ENCODE measurements at places on chromosomes 5 and 9.

DNA sequence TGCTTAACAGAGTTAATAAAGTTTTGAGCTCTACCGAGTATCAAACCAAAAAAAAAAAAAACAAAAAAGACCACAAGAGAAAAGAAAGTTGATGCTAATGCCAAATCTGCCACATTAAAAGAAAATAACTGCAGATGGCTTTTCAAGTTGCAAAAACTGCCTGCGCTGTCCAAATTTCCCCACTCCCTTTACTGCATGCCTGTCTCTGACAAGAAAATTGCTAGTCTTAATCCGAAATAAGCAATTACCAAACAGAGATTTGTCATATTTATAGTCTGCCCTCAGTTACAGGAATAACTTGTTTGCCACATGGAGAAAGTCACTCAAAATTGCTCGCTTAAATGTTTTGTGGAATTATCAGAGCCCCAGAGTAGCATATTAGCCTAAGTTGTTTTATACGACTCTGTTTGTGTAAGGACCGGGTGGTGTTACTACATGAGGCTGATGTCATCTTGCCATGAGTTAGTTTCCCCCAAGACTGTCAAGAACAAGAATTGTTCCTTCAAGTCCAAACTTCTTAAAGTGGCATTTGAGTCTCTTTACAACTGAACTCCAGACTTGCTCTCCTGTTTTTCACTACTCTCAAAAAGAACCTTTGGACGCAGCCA, 160.9 kb downstream of the CEP120 start:
- no peak for DNase-seq

DNA sequence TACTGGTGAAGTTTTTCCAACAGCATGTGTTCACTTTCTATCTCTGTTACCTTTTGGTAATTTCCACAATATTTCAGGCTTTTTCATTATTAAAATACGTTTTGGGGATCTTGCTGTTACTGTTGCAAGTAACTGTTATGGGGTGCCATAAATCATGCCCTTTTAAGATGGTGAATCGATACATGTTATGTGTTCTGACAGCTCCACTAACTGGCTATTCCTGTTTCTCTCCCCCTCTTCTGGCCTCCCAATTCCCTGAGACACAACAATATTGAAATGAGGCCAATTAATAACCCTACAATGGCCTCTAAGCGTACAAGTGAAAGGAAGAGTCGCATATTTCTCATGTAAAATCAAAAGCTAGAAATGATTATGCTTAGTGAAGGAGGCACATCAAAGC, 13.1 kb upstream of the MSH3 start:
- DNase-seq = no peak

DNA sequence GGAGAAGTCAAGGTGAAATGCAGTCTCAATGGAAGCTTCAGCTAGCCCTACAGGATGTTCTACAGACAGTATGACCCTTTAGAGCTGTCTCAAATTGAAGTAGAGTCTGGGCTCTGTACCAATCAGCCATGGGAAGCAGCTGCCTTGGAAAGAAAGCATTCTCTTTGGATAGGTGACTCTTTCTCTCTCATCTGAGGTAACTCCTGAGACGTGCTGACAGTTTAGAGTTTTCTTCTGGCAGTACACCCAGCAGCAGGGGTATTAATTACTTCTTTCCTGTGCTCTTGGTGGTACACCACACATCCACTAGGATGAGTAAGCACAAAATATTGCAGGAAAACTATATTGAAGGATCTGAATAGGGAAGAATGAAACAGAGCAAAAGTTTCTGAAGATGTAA, 329.6 kb upstream of the RGMB start:
- DNase-seq = no peak

DNA sequence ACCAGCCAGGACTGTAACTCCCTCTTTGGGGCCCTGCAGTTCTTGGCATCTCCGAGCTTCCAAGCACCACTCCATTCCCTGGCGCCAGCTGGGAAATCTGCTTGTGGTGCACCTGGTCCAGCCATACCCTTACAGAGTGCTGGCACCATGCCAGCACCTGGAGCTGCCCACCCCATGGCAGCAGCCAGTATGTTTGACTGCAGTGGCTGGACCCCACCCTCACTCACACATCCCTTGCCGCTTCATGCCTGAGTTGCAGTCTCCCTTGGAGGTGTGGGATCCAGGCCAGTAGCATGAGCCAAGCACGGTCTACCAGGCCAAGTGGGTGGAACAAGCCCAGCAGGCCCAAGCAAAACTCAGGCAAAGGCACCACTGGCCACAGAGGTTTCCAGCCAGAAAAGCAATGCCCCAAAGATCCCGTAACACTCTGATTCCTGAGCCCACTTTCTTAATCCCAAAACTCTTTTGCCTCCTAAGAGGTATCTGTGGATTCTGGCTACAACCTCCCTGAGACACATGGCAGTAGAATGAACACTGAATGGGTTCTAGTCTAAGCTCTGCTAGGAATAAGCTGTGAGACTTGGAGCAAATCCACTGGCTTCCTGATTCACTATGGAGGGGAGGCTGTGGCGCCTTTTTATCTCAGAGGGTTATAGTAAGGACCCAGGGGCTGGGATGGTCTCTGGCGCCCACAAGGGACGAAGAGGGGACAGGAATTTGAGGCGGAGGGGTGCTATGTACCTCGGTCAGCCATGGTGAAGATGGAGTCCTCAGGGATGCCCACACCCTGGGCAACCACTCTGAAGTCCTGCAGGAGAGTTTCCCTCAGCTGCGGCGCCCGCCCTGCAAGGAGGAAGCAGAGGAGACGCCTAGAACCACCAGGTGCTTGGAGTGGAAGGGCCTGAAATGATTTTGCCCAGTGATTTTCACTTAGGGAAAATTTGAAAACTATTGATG, 5.6 kb downstream of the AMBP start:
- no peak for DNase-seq

DNA sequence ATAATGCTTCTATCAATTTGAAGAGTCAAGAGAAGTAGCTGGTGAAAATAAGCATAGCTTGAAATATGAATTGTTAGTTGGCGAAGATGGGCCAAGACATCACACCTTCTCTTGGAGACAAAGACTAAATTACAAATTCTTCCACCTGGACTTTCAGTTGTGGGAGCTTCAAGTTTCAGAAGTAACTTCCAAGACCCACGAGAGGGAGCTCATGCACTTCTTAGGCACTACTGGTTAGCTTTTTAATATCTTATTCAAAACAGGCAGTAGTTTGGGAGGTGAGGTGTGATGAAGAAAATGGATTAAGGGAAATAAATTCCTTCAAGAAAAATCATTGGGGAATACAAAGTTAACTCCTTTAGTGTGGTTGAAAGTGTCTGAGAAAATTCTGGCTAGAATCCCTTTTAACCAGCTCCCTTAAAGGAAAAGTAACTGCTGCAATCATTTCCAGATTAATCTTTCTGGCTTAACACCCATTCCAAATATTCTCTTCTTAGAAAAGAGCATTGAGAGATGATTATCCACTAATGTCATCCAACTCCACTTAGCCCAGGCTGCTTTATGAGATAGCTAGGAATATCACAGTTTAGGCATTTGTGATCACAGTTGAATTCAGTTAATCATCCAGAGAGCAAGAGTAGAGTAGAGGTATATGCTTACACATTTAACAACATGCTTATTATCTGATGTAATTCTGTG, 139.5 kb upstream of the DMRTA1 start:
- DNase-seq = no peak

DNA sequence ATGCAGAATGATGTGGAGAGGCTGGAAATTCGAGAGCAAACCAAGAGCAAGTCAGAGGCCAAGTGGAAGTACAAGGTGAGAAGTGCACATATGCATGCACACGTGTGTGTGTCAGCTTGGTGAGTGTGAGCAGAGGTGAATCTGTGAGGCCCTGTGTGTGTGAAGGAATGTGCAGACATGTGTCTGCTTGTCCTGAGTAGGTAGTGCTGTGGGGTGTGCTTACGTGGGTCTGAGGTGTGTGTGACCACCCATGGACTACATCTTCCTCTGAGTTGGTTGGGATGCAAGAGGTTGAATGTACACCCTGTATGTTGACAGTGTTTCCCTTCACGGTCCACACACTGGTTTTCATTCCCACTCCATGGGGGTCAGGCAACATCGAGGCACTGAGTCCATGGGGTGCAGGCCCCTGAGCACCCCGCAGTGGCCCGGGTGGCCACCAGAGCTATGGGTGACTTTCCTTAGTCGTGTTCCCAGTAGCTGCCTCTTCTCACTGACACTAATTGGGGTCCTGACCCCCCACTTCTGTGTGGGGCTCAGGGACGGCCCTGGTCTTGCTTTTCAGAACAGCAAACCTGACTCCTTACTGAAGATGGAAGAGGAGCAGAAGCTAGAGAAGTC, 86.7 kb downstream of the PHF2 start:
- DNase-seq = no peak

GRCh38 chr9:34310215-34310614, 18.9 kb downstream of the KIF24 start:
- DNase-seq = no peak

- no peak for DNase-seq
Observed at GRCh38 chr9:21465859-21466518, 16.1 kb downstream of the IFNE start.

GRCh38 chr9:135455401-135456030, 24.1 kb upstream of the PPP1R26 start:
- no peak for DNase-seq

- DNase-seq = no peak
Observed at GRCh38 chr5:139671096-139671841, 23.1 kb downstream of the CXXC5 start.

DNA sequence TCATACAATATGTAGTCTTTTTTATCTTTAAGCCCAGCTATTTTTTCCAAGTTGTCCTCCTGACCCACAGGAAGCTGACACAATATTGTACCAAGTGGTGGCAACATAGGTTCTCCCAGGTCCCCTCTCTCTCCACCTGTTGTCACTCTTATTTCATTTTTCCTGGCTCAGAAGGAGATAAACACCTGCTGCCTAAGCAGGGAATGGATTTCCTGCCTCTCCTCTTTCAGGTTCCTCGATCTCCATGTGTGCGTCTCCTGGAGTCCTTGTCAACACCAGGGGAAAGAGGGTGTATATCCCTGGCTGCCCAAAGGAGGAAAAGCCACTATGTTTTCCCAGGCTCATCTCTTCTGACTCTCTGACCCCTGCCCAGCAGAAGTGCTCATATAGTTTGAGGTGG, 81.8 kb upstream of the KLF9 start:
- DNase-seq = no peak

DNA sequence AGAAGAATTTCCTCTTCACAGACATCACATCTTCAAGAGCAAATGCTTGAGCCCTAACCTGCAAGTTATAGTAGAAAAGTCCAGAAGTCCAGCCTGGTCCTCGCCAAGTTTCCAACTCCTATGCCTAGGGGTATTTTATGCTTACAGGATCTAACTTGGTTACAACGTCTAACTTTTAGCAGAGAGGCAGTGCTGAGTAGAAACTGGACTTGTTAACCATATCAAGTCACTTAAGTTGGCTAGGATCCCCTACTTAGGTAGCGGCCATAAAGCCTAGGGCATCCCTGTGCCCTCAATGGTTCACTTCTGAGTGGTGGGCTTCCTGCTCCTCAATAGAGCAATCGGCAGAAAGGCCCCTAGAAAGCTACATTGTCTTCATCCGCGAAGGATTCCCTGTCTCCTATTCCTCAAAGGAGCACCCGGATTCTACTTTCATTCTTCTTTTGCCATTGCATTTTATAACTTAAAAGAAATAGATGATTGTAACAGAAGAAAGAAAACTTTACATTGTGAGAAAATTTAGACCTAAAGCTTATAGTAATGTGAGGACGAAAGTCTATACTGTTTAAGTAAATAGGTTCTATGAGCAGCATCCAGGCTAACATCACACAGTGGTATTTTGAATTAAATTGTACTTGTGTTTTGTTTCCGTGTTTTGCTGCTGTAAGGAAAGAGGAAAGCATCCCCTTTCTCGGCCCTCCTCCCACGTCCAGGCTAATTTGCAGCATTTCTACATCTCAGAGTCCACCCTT, 1.3 kb upstream of the MTAP start:
- no peak for DNase-seq

- DNase-seq = no peak
Observed at GRCh38 chr5:142356349-142356715, 31.5 kb upstream of the SPRY4 start.

DNA sequence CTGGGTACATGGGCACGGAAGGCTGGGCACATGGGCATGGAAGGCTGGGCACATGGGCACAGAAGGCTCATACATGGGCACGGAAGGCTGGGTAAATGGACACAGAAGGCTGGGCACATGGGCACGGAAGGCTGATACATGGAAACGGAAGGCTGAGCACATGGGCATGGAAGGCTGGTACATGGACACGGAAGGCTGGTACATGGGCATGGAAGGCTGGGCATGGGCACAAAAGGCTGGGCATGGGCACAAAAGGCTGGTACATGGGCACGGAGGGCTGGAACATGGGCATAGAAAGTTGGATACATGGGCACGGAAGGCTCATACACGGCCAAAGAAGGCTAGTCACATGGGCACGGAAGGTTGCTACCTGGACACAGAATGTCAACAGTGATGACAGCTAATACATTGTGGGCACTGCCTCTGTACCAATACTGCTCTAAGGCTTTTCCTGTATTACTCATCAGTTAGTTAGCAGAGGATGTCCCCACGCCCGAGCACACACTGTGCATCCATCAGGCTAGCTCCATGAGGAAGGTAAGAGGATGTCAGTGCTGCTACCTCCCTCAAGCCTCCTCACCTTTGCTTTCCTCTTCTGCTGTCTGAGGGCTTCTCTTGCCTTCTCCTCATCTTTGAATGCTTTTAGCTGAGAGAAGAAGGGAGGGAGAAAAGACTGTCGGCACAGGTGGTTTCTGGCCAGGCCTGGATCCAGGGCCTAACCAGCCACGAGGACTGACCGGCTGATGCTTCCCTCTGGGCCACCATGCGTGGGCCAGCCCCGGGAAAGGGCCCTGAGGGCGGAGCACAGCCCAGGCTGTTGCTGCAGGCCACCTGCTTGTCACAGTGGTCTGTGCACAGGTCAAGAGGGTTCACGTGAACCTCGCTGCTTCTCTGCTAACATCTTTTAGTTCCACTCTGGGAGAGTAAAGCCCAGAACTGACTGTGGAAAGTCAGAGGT, 14.3 kb downstream of the GPX3 start:
- DNase-seq = no peak

- no peak for DNase-seq
Observed at GRCh38 chr5:112293587-112293986, 125.5 kb downstream of the EPB41L4A start.

DNA sequence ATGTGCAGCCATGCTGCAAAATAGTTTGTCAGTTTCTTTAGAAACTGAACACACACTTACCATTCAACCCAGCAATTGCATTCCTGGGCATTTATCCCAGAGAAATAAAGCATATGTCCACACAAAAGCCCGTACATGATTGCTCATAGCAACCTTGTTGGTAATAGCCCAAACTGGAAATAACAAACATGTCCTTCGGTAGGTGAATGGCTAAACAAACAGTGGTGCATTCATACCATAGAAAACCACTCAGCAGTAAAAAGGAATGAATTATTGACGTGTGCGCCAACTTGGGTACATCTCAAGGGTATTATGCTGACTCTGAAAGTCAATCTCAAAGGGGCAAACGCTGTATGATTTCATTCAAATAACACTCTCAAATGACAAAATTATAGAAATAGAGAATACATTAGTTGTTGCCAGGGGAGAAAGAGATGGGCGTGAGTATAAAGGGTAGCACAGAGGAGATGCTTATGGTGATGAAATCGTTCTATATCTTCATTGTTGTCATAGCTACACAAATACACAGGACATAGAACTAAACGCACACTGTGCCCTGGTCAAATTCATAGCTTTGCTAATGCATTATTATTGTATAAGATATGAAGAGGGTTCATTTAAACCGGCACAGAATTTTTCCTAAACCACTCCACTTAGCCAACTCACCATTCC, 58.2 kb downstream of the DRD1 start:
- no peak for DNase-seq

GRCh38 chr5:61964201-61964600, 341.8 kb upstream of the KIF2A start:
- DNase-seq = no peak
